ENCODE measurements at places on chromosomes 11 and 22. TPM values are rescaled to one million over a fixed set of nuclear protein-coding genes. Genes with fewer than 3 reads are reported as not detected.

Gene GLYAT
- not detected for total RNA-seq

Gene BACE1-AS
- total RNA-seq, result 7.6 TPM

Gene MRGPRX4
- total RNA-seq, result not detected

Gene TTC28
- total RNA-seq, result 51.1 TPM

Gene PIH1D2
- 1.8 TPM for total RNA-seq

Gene RFPL3
- not detected for total RNA-seq

Gene GPR83
- not detected for total RNA-seq

Gene LDLRAD3
- 25.1 TPM for total RNA-seq

Gene MAPK11
- 29.4 TPM for total RNA-seq

Gene ANAPC15
- total RNA-seq, result 67.0 TPM

Gene PAAF1
- total RNA-seq, result 14.5 TPM

Gene MED17
- 40.6 TPM for total RNA-seq

GRCh38 chr11:134238956-134239355 lies 14.2 kb downstream of the THYN1 start:
- DNase-seq, result no peak

- no peak for DNase-seq
These were observed 465.0 kb downstream of the GUCY1A2 start for GRCh38 chr11:106553304-106553703.

DNA sequence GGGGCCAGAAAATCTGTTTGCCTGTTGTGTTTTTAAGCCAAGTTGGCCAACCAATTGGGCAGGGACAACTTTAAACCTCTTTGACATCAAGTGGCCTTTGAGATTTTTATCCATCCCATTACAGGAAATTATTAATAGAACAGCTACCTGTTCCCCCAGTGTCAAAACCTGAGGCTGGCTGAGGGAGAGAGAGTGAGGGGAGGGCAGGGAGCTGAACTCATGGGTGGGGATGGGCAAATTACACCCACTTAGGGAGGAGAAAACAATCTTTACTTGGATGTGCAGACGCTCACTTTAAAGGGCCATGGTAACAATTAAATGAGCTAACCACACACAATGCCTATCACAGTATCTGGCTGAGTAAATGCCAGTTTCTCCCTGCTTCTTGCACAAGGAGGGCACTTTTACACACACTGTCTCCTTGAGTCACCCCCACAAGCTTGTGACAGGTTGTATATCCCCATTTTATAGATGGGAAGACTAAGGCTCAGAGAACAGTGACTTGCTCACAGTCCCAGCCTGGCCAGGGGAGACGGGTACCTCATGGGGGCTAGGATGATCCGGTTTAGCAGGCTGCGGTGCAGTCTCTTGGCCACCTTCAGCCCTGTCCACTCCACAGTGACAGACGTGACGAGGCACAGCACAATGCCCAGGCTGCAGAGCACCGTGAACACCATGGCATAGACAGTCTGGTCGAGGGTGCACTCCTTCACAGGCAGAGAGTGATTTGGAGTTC lies 17.8 kb upstream of the KCNJ11 start:
- DNase-seq, result no peak

DNA sequence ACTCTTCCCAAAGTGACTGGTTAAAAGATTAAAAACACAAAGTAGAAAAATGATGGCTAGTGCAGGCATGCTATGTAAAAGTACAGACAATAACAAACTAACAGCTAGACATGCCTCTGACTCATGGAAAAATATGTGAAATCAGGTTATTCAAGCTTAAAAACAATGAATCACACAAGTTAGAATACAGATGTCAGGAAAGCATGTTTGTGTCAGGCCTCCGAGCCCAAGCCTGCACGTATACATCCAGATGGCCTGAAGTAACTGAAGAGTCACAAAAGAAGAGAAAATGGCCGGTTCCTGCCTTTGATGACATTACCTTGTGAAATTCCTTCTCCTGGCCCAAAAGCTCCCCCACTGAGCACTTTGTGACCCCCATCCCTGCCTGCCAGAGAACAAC lies 110.1 kb downstream of the NOX4 start:
- DNase-seq, result peak; percentile 97

GRCh38 chr22:27267145-27267544 lies 534.4 kb downstream of the MN1 start:
- no peak for DNase-seq

- DNase-seq, result no peak
These were observed 329.5 kb downstream of the MIAT start for GRCh38 chr22:26986884-26987283.

GRCh38 chr11:44979543-44980399 lies 29.1 kb upstream of the TP53I11 start:
- DNase-seq, result peak; percentile 22

- DNase-seq, result no peak
These were observed 113.5 kb downstream of the FCHSD2 start for GRCh38 chr11:73028611-73029010.

GRCh38 chr11:64620381-64620971 lies 29.5 kb downstream of the SLC22A12 start:
- DNase-seq, result peak; percentile 20

- no peak for DNase-seq
These were observed 24.6 kb downstream of the MRGPRD start for GRCh38 chr11:68956142-68956541.

- no peak for DNase-seq
These were observed 35.5 kb upstream of the RASL10A start for GRCh38 chr22:29351042-29351441.

DNA sequence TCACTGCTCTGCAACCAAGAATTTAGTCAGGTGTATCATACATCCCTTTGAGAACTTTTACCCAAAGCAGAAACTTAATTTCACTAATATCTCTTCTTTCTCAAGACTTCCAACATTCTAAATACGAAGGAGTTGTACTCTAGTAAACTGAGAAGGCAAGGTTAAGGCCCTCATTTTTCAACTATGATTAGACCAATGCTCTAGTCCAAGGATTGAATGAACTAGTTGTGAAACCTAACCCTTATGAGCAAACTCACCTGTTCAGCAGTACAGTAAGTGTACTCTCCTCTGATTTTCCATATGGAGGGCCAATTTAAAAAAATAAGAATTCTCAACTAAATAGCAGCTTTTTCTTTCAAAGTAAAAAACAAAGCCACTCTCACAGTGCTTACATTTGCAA lies 180.0 kb upstream of the C11orf58 start:
- no peak for DNase-seq

GRCh38 chr11:115208808-115209259 lies 295.4 kb downstream of the CADM1 start:
- DNase-seq, result no peak

- DNase-seq, result no peak
These were observed 117.4 kb downstream of the RRM1 start for GRCh38 chr11:4211991-4212390.

DNA sequence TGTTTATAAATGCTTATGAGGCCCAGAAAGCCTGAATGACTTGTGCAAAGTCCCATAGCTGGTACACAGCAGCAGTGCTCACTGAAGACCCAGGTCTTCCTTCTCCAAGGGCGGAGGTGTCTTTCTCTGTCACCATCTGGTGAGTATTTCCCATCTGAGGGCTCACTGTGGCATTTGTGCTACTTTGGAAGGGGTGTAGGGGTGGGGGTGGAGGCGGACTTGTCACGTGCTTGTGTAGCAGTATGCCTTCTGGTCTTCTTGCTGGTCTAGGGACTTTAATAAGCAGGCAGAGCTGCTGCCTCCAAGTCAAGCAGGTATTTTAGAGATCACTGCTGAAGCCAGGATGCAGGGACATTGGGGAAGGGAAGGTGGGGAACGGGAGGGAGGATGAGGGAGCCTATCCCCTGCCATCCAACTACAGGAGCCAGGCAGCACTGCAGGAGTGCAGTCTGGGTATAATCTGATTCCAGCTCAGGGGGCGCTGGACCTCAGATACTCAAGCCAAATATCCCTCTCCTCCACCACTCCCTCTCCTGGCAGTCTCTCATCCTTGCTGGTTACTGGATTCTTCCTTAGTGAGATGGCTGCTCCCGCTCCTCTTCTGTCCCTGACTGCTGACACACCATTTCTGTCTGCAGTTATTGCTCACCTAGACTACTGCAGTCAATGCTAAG lies 3.4 kb downstream of the ABCC8 start:
- DNase-seq, result no peak

GRCh38 chr22:35860837-35861236 lies 143.2 kb downstream of the APOL5 start:
- DNase-seq, result no peak

- DNase-seq, result peak; percentile 79
These were observed at the start of gene CBX7 for GRCh38 chr22:39152511-39153219. Gene CBX7 (minus strand): TSS chr22:39152680. CDS start chr22:39152444, 236 bp downstream.

GRCh38 chr22:42287174-42287890 lies 16.9 kb upstream of the TCF20 start:
- no peak for DNase-seq

DNA sequence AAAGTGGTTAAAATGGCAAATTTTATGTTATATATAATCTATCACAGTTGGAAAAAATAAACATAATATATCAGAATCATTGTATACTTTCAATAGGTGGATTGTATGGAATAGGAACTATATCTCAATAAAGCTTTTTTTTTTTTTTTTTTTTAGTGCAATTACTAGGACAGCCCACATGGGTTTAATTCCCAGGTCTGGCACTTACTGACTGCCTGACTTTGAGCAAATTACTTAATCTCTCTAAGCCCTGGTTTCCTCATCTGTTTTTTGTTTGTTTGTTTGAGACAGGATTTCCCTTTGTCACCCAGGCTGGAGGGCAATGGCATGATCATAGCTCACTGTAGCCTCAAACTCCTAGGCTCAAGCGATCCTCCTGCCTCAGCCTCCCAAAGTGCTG lies 26.1 kb upstream of the BAIAP2L2 start:
- DNase-seq, result no peak

- peak; percentile 35 for DNase-seq
These were observed 9.0 kb downstream of the NEAT1 start for GRCh38 chr11:65431451-65432099.

GRCh38 chr11:111494040-111494439 lies 18.1 kb downstream of the BTG4 start:
- DNase-seq, result no peak

DNA sequence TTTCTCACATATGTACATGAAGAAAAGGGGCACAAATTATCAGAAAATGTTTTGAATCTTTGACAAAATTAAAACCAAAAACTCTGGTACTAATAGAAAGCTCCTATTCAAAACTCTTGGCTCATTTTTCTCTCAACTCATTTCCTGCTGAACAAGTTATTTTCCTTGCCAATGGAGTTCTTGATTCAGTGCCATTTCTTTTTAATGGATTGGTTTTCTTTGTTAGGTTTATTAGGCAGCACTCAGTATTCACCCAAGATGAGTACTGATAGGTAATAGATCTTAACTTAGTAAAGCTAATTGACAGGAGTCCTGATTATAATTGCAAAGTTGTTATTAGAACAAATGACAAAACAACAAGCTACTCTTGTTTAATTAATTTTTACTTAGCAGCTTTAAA lies 279.4 kb upstream of the PDGFD start:
- DNase-seq, result peak; percentile 40

- DNase-seq, result peak; percentile 47
These were observed 27.6 kb upstream of the CD44 start for GRCh38 chr11:35111161-35112055.

DNA sequence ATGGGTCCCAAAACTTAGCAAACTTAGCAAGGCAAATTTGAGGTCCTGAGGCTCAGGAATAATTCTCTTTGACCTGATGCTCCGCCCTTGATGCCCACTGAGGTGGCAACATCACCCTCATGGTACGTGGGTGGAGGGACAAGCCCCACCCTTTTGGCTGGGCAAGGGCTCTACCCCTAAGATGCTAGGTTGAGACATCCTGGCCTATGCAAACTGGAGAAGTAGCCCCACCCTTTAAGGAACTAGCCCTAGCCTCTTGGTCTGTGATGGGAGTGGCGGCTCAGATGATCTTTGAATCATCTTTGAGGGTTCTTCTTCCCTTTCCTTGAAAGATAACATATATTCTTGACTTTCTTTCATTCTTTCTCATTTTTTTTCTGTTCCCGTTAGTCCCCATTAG lies 32.9 kb downstream of the CABIN1 start:
- DNase-seq, result no peak

GRCh38 chr11:8785998-8786397 lies 103.4 kb downstream of the RPL27A start:
- DNase-seq, result no peak

DNA sequence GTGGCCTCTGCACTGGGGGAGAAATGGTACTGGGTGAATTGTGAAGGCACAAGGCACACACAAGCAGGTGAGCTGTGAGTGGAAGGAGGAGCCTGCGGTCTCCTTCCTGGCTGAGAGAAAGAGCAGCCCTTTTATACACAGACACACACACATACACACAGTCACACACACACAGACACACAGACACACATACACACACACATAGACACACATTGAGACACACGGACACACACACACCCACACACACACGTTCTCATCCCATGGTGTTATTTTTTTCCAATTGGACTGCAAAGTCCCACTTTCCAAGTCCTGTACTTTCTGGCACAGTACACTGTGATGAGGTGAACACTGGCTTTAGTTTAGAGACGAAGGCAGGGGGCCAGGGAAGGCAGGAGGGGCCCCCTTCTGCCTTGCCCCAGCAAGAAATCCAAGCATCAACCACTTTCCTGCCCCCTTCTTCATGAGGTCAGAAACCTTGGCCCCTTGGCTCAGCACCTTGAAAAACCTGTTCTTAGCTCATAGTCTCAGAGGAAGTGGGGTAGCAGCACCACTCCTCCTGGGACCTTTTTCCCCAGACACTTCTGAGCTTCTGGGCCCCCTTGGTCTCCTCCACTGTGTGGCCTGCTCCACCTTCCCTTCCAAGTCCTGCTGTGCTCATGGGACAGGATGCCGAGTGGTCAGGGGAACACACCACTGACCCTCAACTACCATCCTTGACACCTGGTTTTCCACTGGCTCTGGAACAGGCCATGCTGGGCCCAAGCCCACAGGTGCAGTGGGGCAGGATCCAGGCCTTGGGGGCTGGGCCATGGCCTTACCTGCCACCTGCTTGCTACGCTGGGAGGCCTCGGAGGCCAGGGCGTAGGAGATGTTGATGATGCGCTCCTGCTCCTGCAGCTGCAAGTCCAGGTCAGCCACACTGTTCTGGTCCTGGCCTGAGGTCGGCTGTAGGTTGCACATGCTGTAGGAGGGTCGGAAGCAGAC lies 43.8 kb downstream of the C11orf58 start:
- DNase-seq, result no peak

DNA sequence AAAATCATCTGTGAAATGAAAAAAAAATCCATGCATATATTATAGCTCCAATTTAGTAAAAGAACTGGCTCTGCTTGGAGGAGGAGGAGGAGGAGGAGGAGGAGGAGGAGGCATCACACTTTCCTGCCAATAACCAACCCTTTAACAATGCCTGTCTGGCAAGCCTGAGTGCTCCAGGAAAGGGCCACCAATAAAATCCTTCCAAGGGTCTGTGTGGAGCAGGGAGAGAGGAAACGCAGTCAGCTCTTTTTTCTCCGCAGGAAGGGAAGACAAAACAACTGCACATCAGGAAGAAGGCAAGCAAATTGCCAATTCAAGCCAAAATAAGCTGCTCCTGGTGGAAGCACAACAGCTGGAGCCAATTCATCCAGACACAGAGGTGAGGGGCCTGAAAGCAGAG lies 139.0 kb downstream of the KCNC1 start:
- peak; percentile 58 for DNase-seq

GRCh38 chr11:65493367-65494176 lies 5.3 kb upstream of the MALAT1 start:
- peak; percentile 87 for DNase-seq
